ENCODE measurements at places on chromosomes 12 and 14. TPM values are rescaled to one million over a fixed set of nuclear protein-coding genes. Genes with fewer than 3 reads are reported as not detected.

The DAZAP2 gene
- 296 TPM for polyA plus RNA-seq

DNA sequence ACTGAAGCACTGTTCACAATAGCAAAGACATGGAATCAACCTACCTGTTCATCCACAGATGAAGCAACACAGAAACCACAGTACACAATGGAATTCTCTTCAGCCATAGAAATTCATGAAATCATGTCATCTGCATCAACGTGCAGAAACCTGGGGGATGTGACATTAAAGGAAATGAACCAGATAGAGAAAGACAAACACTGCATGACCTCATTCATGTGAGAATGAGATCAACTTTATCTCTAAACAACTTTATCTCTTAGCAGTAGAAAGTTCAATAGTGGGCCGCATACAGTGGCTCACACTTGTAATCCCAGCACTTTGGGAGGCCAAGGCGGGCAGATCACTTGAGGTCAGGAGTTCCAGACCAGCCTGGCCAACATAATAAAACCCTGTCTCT lies 19.9 kb downstream of the ASCL4 start:
- DNase-seq = no peak

The WNT1 gene
- polyA plus RNA-seq = not detected

The GMPR2 gene
- 124 TPM for polyA plus RNA-seq

The ZNF385A gene
- polyA plus RNA-seq = 16.5 TPM

DNA sequence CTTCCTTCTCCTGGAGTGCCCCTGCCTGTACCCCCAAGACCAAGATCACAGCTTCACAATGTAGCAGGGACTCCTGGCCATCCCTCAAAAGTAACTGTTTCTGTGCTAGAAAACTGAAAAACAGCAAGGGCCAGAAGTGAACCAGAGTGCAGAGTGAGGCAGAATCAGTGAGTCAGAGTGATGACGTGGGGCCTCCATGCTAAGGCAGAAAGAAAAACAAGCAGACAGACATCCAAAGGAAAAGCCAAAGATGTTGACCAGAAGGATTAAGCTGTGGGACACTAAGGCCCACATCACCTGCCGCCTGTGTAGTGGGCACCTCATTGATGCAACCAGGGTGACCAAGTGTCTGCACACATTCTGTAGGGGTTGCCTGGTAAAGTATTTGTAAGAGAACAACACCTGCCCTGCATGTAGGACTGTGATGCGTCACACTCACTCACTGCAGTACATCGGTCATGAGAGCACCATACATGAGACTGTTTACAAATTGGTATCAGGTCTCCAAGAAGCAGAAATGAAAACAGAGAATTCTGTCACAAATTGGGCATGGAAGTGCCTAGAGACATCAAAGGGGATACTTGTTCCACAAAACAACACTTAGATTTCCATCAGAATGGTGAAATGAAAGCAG lies 51.2 kb downstream of the ARMH4 start:
- no peak for DNase-seq

DNA sequence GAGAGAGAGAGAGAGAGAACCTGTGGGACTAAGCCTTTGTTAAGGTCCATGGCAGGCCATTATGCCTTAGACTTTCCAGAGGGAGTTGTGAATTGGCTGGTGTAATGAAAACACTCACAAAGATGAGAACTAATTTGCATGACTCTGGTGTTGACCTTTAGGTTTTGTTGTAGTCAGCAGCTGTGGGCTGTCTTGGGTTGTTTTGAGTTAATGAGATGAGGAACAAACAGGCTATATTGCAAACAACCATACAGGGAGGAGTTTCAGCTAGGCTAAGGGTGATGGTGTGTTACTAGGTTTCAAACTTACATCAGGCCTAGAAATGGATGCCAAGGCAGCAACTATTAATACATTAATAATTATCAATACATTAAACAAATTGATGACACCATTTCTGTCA lies 26.3 kb downstream of the ATXN7L3B start:
- no peak for DNase-seq

GRCh38 chr12:42125388-42125767 lies 19.3 kb downstream of the GXYLT1 start:
- no peak for DNase-seq

- no peak for DNase-seq
These were observed 89.4 kb upstream of the ZFP36L1 start for GRCh38 chr14:68882235-68882634.

DNA sequence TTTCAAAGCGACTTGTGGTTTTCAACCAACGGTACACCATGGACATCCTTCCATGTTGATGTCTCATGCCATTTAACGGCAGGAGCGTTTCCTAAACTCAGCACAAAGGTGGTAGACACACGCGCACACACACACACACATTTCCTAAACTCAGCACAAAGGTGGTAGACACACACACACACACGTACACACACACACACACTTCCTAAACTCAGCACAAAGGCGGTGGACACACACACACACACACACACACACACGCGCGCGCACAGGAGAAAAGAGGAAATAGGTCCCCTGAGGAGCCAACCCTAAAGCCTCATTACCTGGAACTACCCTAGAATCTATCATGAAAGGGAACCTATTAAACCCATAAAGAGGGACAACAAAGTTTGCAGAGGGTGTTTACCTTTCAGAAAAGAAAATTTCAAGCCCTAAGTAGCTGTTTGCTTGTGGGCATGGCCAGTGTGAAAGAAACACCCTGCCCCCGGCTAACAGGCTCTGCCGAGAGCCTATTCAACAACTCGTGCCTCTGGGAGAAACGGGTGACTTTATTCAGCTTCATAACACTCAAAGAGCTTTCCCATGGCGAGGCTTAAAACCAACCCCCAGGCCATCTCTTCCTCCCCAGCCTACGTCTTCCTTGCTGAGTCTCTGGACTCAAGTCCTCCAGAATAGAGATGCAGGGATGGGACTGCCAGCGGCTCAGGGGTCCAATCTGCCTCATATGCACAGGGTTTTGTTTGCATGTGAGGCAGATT lies 31.8 kb downstream of the SLC8B1 start:
- DNase-seq = no peak

DNA sequence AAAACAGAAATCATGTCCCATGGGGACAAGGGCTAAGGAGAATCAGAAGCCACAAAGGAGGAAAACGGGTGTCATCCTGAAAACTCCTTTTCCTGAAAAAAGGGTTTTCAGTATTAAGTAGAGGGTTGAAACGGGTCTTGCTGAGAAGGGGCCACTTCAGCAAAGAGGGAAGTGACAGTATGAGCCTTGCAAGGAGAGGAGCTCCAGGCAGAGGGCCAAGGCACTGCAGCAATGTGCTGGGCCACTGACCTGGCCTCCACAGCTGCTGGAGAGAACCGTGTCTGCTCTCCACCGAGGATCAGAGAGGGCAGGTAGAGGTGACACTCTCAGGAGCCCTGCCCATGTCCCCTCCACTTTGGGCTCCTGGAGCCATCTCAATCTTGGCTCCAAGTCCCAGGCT lies 103.3 kb downstream of the NCOR2 start:
- no peak for DNase-seq

DNA sequence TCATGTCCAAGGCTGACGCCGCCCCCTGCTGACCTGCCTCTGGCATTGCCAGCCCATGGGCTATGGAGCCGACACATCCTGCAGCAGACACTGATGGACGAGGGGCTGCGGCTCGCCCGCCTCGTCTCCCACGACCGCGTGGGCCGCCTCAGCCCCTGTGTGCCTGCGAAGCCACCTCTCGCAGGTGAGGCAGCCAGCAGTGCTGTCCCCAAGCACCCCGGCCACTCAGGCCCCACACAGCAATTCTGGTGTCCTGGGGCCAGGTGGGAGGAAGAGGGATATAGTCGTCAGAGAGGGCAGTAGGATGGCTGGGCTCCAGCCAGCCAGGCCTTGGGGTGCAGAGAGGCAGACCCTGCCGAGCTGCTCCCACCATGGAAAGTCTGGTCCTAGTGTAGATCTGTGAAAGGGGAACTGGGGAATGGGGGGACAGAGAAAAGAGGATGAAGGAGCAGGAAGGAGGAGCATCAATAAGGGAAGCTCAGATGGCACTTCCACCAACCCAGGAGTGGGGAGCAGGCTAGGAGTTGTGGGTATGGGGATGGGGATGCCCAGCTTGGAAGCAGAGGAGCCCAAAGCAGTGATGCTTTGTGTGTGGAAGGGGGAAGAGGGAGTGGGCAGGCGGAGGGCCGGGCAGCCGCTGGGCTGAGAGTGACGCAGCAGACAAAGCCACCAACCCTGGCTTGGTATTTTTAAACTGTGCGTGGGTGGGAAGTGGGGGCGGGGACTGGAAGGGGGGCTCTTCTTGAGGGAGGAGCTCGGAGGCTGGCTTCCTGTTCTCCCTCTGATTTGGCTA lies 4.7 kb downstream of the NAB2 start:
- peak; percentile 46 for DNase-seq

The SMCO2 gene
- 0.37 TPM for polyA plus RNA-seq

DNA sequence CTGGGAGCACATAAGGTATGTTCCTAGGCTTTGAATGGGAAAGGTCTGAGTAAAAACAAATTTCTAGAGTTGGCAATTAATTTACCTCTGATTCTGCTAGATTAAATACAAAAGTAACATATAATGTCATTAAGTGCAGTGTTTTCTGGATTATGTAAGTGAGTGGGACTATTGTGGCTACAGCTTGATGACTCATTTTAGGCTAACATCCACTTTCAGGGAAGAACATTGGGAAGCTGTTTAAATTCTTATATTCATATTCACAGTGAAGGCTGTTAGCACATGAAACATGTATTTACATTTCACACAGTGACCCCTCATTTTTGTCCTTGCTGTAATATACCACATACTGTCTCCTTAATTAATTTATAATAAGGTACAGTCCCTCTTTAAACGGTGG lies 13.2 kb upstream of the BMAL2 start:
- DNase-seq = no peak
